ENCODE measurements at places on chromosomes 4 and X.

DNA sequence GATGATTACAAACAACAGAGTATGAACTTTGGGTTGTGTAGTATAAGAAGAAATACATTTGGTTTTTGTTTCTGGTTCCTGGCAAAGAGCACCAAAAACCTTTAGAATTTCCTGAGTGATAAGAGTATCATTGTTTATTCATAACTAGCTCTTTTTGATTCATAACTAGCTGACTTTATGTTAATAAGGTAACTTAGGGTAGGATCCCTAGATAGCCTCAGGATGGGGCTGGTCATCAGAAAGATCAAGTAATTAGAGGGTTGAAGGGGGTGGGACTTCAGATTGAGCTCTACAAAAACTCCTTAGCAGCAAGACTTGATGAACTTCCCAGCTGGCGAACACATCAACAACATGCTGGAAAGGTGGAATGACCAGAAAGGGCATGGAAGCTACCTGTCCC is 166.5 kb downstream of the SCFD2 start:
- DNase-seq, result no peak

GRCh38 chrX:118016422-118016821 is 100.2 kb downstream of the KLHL13 start:
- no peak for DNase-seq

GRCh38 chr4:30802622-30803323 is 82.6 kb downstream of the PCDH7 start:
- DNase-seq, result no peak

- DNase-seq, result no peak
These were observed 88.2 kb upstream of the STS start for GRCh38 chrX:7059214-7059838.

DNA sequence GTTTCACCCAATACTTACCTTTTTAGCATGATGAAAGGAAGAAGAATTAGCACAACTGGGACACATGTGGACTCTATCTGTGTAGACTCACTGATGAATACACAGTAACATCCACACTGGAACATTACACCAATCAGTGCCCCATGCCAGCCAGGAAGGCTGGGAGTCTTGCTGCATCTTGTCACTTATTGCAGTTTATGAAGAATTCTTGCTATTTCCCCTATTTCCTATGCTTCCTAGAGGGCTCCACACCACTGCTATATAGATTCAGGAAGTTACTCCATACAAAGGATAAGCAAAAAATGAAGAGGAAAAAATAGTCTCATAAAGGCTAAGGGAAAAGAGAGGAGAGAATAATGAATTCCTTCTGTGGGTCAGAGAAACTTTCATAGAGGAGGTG is 201.0 kb downstream of the CAMK2D start:
- no peak for DNase-seq

- no peak for DNase-seq
These were observed 497 bp downstream of the HPGD start for GRCh38 chr4:174521800-174522182.

GRCh38 chrX:135697601-135698000 is 15.8 kb upstream of the CT45A1 start:
- DNase-seq, result no peak

DNA sequence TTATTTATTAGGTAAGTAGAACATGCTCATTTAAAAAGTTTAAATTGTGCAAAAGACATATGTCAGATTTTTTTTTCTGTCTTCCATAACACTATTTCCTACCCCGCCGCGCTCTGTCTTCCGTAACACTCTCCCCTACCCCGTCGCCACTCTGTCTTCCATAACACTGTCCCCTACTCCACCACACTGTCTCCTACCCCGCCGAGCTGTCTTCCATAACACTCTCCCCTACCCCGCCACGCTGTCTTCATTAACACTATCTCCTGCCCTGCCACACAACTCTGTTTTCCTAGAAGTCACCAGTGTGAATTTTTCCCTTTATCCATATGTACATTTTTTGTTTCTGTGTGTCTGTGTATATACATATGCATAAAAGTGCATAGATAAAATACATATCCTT is 4.4 kb downstream of the MSMO1 start:
- DNase-seq, result no peak

DNA sequence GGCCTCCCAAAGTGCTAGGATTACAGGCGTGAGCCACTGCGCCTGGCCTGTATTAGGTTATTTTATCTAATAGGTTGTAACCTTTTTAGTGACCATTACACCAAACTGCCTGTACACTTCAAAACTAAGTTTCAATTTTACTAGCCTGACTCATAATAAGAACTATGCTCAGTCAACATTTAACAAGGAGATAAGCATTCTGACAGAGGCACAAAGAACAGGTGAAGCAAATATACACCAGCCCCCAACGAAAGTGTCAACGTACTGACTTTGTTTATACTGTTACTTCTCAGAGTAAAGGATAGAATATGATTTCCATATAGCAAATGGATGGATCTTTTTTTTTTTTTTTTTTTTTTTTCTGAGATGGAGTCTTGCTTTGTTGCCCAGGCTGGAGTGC is 62.8 kb downstream of the SHISA3 start:
- no peak for DNase-seq

GRCh38 chr4:17241835-17242234 is 270.1 kb downstream of the QDPR start:
- no peak for DNase-seq

DNA sequence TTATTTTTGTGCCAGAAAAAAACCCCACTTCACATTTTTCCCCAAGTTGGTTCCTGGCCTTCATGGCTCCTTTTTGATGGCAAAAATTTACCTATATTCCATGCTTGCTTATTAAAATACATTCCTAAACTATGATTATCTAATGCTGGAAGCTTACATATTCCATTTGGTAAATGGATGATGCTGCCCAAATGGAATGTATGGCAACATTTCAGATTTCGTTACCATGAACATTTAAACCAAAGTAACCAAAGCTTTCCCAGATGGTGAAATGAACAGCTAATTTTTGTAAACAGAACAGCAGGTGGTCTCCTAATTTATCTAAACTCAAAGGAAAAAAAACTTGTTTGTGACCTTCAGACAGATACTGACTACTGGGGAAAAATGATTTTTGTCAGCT is 110.8 kb upstream of the TEX13A start:
- DNase-seq, result no peak

DNA sequence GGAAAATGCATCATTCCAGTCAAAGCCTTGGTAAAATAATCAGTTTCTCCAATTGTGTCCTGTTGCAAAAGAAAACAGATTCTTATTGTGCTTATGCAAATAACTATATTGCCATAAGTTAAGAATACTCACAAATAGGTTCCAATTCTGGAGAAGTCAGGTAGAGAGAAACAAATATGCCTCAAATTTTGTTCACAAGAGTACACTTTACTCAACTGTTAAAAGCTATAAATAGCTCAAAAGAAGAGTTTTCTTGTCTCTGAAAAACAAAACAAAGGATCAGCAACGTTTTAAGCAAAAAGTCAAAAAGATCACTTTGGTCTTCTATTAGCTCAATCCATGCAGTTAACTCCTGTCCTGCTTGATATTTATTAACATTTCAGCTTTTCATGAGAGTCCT is 21.9 kb downstream of the SYTL5 start:
- DNase-seq, result no peak

DNA sequence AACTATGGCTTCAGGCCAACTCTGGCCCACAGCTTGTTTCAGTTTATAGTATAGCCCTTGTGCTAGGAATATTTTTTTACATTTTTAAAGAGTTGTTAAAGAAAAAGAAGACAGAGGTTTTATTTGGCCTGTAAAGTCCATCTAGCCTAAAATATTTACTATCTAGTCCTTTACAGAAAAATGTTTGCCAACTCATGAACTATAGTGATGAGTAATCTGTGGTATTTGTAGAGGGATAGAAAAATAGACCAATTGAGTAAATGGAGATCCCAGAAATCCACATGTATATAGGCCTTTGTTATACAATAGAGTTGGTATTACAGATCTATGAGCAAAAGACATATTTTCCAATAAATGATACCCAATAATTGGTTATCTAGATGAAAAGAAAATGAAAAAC is 288.7 kb downstream of the PRDM5 start:
- no peak for DNase-seq

- DNase-seq, result no peak
These were observed 13.2 kb downstream of the HSD17B11 start for GRCh38 chr4:87377816-87378215.

- DNase-seq, result no peak
These were observed 56.8 kb downstream of the RBPJ start for GRCh38 chr4:26377328-26378311.

DNA sequence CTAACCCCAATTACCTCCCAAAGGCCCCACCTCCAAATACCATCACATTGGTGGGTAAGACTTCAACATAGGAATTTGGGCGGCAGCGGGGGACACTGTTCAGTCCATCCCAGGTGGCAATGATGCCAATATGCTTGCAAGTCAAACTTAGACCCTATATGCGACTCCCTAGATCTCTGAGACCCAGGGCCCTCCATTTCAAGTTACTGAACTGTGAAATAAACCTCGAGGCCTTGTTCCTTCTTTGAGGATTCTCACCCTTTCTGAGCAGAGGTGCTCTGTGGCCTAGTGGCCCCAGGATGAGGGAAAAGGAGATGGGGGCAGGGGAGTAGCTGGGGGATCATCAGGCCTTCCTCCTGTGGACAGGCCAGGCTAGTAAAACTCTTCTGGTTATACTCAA is 44.7 kb downstream of the CNGA2 start:
- DNase-seq, result no peak

DNA sequence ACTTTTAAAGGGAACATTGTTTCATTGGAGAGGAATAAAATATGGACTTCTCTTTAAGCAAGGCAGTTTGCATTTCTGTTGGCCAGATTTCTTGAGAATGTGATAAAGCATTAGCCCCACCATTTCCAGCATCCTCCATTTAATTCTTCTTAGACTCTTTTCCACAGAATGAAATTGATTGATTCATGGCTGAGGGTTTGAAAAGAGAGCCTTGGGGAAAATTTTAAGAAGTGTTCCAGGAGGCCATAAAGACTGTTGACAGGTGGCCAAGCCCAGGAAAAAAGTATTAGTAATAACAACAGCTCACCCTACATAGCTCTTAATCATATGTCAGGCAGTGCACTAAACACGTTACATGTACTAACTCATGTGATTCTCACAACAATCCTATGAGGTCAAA is 53.4 kb downstream of the SHROOM3 start:
- DNase-seq, result no peak

DNA sequence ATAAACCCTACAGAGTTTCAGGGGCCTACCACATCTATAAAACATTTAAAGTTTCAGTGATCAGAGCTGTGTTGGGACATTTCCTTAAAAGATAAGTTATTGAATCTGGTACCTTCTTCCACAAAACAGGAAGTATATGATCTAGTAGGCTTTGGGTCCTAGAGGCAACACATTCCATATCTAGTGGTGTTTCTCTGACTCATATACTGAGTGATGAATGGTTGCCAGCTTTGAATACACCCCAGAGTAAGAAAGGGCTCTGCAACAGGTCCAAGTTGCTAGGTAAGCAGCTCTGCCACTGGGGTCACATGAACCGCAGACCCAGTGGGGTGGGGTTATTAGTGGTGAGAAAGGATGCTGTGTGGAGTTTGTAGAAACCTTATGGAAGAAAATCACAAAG is 32.4 kb upstream of the BLTP1 start:
- DNase-seq, result no peak

DNA sequence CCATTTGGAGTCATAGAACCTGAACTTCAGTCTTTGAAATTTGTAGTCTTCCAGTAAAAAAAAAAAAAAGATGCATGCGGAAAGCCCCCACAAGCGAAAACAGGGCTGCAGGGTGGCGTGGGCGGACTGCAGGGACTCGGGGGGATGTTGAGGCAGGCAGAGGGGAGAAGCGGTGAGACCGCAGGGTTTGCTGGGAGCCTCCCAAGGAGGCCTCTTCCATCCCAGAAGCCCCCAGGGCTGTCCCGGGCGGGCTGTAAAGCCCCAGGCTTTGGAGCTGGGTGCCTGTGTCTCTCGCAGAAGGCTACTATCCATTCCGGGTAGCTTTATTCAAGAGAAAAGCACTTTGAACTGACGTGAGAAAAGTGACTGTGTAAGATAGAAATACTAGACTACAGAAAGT is 46.7 kb upstream of the TADA2B start:
- no peak for DNase-seq

DNA sequence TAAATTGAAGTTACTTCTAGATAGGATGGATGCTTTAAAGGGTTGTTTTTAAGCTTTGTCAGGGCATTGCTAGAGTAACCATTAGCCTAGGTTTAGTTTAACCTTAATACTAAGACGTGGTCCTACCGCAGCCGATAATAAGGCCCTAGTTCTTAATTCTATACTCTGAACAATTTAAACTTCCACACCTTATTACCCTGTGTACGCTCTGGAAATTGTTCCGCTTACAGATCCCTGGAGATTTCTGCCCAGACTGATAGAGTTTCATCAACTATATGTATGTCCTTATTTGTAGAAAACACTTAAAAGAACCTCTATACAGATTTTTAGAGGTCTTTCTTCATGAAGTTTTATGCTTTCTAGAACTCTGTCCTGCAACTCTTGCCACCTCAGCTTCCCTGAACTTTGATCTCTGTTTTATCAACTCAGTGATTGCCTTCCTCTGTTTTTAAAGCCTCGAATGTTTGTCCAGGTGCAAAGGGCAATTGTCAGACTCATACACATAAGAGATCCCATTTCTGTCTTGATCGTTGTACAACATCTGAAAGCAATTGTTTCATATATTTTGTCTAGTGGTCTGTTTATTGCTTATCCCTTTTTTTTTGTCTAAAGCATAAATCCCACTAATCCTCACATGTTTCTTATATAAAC is 71.1 kb upstream of the VCX start:
- no peak for DNase-seq

DNA sequence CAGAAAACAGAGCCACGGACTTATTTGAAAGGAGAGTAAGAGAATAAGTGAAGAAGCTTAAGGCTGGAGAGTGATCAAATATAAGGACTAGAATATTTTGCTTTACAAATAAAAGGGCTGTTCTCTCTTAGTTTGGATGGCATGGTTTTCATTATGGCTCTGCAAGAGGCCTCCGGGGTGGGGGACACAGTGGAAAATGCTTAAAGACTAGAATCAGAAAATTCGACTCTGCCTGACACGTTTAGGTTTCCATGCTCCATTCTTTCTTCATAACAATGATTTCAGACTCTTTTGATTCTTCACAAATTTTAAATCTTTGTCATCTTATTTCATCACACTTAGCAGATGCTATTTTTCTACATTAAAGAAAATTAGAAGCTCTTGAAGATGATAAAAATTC is 632.4 kb upstream of the BOD1L1 start:
- DNase-seq, result no peak

- DNase-seq, result peak; percentile 33
These were observed 74.0 kb downstream of the ATG4A start for GRCh38 chrX:108165383-108166111.

GRCh38 chr4:1222036-1222789 is 26.7 kb downstream of the CTBP1 start:
- DNase-seq, result no peak

Data from iPS DF 19.7 (cell line).